Activated CD8-positive, alpha-beta T cell treated with anti-CD3 and anti-CD28 coated beads, Interleukin-2, amount 10 ng/mL, durations not matched to agents 7 days and 5 days (primary cell): ENCODE measurements at places on chromosomes 16 and 17. TPM values are rescaled to one million over a fixed set of nuclear protein-coding genes. Genes with fewer than 3 reads are reported as not detected.

KRTAP4-5 gene
- not detected for total RNA-seq

GRCh38 chr17:80892900-80893603 is 98.6 kb upstream of the CHMP6 start:
- peak overlapping the region; percentile 93 for H3K27ac ChIP-seq
- H3K27me3 ChIP-seq = no peaks in the 10 kb centered on the region
- DNase-seq = no peak
- peaks cover 80% of the 10 kb centered on the region for H3K36me3 ChIP-seq

- H3K4me3 ChIP-seq = peak overlapping the region; percentile 30
- peak; percentile 87 for DNase-seq
- H3K4me1 ChIP-seq = peaks cover 3% of the 10 kb centered on the region
- no peak overlapping the region for H3K27ac ChIP-seq
- peaks cover 16% of the 10 kb centered on the region for H3K27me3 ChIP-seq
- no peaks in the 10 kb centered on the region for H3K36me3 ChIP-seq
These were observed 58.5 kb downstream of the TMEM132E start for GRCh38 chr17:34637548-34638525.

DNA sequence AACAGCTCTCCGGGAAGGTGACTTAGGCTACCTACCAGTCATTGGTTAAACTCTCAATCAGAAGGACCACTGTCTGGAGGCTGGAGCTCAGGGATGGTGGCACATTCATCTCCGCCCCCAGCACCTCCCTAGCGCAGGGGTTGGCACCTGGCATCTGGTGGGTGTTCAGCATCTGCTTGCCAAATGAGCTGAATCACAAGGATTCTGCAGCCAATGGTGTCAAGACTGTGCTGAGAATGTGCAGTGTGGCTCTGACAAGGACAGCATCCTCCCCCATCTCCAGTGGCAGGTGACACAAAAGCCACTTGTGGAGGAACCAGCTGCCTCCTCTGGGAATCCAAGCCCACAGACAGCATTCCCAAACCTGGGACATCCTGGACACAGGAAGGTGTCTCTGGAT is 35.2 kb downstream of the PLXDC1 start:
- no peak overlapping the region for H3K27ac ChIP-seq
- H3K36me3 ChIP-seq = no peaks in the 10 kb centered on the region
- H3K4me3 ChIP-seq = no peak overlapping the region
- H3K27me3 ChIP-seq = no peaks in the 10 kb centered on the region
- peaks cover 2% of the 10 kb centered on the region for H3K4me1 ChIP-seq

GRCh38 chr17:77465358-77466041 is 324.7 kb downstream of the SEC14L1 start:
- DNase-seq = peak; percentile 92
- H3K4me1 ChIP-seq = peaks cover 90% of the 10 kb centered on the region
- H3K4me3 ChIP-seq = peak overlapping the region; percentile 63

DNA sequence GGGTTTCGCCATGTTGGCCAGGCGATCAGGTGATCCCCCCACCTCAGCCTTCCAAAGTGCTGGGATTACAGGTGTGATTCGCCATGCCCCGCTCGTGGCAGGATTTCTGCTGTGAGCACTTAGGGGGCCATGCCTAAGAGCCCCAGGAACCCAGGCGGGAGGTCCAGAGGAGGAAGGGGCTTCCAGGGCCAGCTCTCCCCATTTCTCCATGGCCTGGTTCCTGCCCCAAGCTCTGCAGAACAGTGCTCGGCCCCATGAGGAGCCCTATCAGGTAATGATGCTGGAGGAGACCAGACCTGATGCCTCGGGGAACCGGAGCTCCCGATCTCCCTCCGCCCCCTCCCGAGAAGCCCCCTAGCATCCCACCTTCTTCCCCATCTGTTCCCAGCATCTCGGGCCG is 53.6 kb downstream of the RMI2 start:
- H3K4me1 ChIP-seq = no peaks in the 10 kb centered on the region
- H3K27ac ChIP-seq = no peak overlapping the region
- no peak overlapping the region for H3K4me3 ChIP-seq
- no peak for DNase-seq
